ENCODE measurements at places on chromosomes 11 and 22. TPM values are rescaled to one million over a fixed set of nuclear protein-coding genes. Genes with fewer than 3 reads are reported as not detected.

GRCh38 chr22:29108137-29108536 lies 35.3 kb downstream of the KREMEN1 start:
- no peak for DNase-seq

GRCh38 chr11:131687291-131688047 lies 317.1 kb downstream of the NTM start:
- no peak for DNase-seq

GRCh38 chr11:96156379-96156722 lies 186.6 kb downstream of the MAML2 start:
- no peak for DNase-seq

DNA sequence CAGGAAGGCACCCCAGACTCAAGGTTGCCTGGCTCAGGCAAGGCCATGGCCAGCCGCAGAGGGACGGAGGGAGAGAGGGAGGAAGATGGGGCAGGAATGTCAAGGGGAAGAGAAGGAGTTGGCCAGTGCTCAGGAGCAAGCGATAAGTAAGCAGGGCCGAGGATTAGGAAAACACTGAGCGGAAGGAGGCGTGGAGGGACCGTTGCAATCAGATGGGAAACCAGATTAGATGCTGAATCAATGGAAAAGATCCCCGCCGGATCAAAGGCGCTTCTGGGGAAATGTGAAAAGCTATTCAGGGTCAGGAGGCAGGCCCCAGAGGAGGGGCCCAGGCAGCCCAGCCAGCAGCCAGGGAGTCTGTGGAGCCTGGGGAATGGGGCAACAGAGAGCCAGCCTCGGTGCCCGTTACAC lies 26.6 kb upstream of the MYEOV start:
- DNase-seq, result peak; percentile 58

LRRN4CL gene
- total RNA-seq, result 0.40 TPM

CREB3L1 gene
- total RNA-seq, result 1.7 TPM

All from neural progenitor cell (in vitro differentiated cells).